Activated naive CD4-positive, alpha-beta T cell (primary cell): ENCODE measurements at places on chromosomes 16 and 17.

GRCh38 chr16:58755989-58756649 lies 22.0 kb upstream of the GOT2 start:
- DNase-seq: peak; percentile 65

- DNase-seq: no peak
Measured at GRCh38 chr16:57600048-57600835, 28.2 kb upstream of the ADGRG1 start.

GRCh38 chr16:212999-213398 lies 16.2 kb downstream of the LUC7L start:
- no peak for DNase-seq

DNA sequence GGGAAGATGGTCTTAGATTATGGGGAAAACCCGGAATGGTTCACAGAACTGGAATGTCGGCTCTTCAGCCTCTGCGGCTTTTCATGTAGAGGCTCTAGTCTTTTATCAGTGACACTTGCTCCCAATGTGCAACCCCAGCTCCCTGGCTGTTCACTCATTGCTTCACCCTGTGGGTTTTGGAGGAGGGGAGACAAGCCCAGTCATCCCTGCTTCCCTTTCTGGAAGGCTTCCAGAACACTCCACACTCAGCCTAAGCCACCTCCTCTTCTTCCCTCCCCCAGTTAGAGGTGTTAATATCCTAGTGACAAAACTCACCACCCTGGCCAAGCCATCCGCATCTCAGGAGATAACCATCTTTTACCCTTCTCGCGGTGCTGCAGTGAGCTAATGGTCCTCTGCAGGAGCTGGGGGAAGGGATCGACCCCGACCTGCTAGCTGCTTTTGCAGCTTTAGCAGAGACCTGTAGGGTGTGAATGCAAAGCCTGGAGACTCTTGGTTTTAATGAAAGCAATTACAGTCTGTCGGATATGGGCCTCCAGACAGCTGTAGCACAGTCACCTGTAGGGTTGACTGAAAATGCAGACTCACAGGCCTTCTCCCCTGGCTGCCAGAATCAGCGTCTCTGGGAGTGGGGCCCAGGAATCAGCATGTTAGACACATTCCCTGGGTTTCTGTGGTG lies 24.3 kb upstream of the LASP1NB start:
- no peak for DNase-seq

DNA sequence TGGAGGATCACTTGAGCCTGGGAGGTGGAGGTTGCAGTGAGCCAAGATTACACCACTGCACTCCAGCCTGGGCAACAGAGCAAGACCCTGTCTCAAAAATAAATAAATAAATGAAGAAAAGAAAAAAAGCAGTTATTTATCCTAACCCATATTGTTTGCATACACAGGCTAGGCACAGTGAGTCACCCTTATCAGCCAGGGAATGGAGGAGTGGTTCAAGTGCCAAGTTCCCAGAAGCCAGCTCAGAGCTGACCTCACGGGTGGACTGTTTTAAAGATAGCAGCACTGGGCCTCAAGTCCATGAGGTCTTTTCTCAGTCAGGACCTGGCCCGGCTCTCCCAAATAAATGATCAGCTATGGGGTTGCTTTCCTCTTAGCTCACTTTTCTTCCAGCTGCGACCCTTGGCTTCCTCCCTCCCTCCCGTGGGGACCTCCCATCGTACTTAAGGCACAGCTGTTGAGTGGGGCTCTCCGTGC lies 22.6 kb upstream of the MGAT5B start:
- no peak for DNase-seq
